ENCODE measurements at places on chromosomes 1 and 21.

GRCh38 chr1:41455479-41456332, 28.8 kb downstream of the EDN2 start:
- no peak for DNase-seq

DNA sequence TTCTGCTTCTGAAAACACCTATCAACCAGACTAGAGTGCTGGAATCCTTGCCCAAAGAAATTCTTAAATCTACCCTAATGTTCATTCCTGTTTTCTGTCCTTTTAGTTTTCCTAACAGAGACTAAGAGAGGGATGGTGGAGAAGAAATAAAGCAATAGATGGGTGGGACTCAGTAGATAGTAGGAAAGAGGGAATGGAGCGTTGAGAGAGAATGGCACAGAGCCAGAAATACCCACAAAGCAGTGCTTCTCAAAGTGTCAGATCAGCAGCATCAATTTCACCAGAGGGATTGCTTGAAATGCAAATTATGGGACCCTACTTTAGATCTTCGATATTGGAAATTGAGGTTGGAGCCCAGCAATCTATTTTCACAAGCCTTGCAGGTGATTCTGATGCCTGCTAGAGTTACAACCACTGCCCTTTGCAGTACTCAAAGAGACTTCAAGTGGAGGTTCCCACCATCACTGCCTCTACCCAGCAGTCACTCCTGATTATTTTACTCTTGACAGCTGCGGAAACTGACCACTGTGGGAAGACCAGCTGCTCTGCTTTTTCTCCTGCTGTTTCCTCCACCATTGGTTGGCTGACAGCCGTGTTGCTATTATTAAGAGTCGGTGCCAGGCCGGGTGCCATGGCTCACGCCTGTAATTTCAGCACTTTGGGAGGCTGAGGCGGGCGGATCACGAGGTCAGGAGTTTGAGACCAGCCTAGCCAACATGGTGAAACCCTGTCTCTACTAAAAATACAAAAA, 11.4 kb upstream of the PRPF3 start:
- DNase-seq = no peak

DNA sequence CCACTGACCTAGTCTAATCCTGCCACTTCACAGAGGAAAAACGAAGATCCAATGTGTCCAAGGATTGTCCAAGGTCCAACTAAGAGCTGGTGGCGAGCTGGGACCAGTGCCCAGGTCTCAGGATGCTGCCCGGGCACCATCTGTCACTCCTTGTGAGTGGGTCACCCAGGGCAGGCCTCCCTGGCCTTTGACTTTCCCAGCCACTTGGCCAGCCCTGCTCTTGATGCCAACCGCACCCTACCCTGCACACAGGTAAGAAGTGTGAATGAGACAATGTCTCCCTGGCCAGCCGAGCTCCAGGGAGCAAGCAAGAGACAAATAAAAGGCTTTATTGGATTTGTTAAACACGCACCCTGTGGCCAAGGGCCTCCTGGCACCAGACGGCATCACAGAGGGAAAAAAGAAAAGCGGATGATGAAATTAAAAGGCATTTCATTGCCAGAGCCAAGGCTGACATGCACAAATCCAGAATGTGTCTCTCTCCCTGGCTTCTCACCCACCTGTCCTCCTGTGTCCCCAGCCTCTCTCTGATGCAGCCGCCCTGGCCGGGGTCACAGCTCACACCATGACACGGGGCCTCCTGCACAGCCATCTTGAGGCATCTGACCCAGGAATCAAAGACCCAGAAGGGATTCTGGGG, 72.8 kb downstream of the CAMK2N1 start:
- no peak for DNase-seq

- no peak for DNase-seq
Measured at GRCh38 chr1:230861489-230861888, 6.8 kb downstream of the C1orf198 start.

- no peak for DNase-seq
Measured at GRCh38 chr1:223225061-223225460, 82.0 kb upstream of the TLR5 start.

GRCh38 chr1:61053712-61054600, 28.4 kb upstream of the NFIA start:
- DNase-seq = no peak

- DNase-seq = no peak
Measured at GRCh38 chr1:201032408-201032807, 8.9 kb upstream of the KIF21B start.

DNA sequence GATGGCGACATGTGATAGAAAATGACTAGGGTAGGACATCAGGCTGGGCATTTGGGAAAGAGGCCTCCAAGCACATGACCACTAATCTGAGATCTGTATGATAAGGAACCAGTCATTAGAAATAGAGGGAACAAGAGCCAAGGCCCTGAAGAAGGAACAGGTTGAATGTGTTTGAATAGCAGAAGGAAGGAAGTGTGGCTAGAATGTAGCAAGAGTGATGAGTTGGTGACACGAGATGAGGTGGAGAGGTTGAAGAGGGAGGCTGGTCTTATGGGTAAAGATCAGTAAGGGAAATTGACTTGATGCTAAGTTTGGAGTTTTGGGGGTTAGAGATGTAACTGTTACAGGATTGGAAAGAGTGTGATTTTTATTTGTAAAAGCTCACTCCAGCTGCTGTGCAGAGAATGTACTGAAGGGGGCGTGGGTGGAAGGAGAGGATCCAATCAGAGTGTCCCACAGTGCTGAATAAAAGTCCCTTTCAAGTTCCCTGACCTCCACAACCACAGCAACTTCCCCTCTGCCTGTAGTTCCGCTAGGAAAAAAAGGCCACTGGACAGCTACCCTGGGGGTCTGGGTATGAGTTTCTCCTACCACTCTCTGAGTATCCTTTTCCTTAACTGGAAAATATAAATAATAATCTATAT, 295.0 kb downstream of the OMA1 start:
- no peak for DNase-seq

GRCh38 chr21:44969931-44970755, 30.3 kb downstream of the SLX9 start:
- DNase-seq = no peak

DNA sequence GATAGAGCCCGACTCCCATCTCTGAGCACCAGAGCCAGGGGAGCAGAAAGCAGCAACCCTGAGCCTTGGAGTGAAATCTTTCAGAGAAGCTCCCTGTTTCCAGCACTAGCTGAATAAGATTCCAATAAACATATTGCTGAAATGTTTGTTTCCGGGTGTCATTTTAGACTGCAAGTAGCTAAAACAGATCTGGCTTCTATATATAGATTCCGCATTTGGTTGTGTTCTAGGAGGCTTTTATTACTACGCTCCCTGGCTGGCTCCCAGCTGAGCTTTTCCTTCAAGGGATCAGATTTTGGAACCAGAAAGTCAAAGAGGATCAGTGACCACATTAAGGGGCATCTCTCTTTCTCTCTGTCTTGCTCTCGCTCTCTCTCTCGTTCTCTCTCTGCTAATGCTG, 88.2 kb downstream of the PAPPA2 start:
- no peak for DNase-seq

- no peak for DNase-seq
Measured at GRCh38 chr1:234725177-234726132, 115.5 kb upstream of the IRF2BP2 start.

DNA sequence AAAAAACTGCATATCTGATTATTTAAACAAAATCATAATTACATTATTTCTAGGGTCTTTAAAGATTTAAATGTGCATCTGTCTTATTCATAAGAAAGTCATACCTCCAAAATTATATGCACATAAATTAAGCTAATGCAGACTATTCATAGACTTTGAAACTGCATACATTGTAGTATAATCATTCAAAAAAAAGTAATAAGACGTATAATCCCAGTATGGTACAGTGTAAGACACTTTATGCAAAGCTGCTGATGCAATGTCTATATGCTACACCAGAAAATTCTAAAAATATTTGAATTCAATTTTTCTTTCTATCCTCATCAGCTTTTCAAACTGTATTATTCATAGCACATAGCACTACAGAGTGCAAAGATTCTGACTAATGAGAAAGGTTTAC, 22.0 kb downstream of the BRINP3 start:
- DNase-seq = no peak

- no peak for DNase-seq
Measured at GRCh38 chr1:35509558-35509957, 47.6 kb downstream of the KIAA0319L start.

- no peak for DNase-seq
Measured at GRCh38 chr1:205256951-205257625, 29.3 kb downstream of the TMCC2 start.

GRCh38 chr1:78483903-78484302, 6.9 kb upstream of the PTGFR start:
- no peak for DNase-seq

- DNase-seq = no peak
Measured at GRCh38 chr1:10033359-10033845, 644 bp downstream of the UBE4B start.

GRCh38 chr1:12678350-12678749, 34.5 kb downstream of the AADACL4 start:
- no peak for DNase-seq

DNA sequence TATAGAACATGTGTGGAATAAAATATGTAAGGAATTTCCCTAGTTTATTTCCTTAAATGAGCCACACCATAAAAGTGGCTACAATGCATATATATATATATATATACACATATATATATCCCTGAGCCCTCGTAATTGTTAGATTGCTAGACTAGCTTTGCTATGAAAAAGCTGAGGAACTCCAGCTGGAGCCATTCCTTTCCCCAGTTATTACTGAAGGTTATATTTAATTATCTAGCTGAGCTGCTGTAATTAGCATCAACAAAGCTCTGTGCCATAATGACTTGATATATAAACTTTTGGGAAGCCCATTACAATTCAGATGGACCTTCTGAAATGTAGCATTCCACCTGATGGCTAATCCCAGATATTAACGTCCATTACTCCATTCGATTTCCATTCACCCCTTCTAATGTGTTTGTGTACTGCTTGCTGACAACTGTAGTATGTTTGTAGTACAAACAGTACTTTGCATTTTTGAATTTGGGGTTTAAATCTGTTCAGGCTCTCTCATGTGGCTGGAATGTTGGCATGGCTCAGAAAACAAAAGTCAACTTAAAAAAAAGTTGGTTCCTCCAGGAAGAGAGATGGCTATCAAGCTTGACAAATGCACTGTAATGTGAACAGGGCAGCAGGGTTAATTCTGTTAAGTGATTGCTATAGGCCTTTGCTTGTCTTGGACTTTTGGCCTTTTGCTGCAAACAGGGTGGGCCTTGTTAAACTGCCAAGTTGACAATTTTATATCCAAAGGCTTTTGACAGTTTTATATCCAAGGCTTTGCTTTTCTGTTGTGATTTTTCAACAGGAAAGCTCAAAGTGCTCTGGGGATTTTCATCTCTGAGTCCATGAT, 170.0 kb downstream of the LTN1 start:
- no peak for DNase-seq

GRCh38 chr1:27752360-27752759, 20.7 kb upstream of the STX12 start:
- DNase-seq = no peak

DNA sequence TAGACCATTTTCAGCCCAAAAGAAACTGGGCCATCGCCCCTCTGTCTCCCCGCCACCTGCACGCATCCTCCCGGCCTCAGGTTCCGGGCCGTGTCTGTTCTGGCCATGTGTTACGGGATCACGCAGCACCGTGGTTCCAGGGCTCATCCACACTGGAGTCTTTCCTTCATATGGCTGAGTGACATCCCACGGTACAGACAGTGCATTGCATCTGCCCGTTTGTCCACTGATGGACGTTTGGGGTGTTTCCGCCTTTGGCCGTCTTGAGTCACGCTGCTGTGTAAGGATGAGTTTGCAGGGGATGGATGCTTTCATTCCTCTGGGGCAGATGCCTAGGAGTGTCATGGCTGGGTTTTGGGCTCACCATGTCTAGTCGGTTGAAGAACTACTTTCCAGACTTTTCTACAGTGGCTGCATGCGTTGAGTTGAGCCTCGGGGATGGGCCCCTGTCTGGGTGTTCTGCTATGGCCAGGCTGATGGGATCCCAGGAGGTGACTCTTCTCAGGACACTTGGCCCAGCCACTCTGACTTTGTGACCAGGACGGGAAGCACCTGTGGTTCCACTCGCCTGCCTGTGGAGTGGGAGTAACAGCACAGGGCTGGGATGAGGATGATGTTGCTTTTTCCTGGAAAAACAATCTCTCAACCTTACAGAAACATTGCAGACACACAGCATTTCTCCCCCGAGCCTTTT, 16.8 kb downstream of the RRP1 start:
- no peak for DNase-seq

GRCh38 chr1:37177230-37177864, 143.0 kb upstream of the GRIK3 start:
- no peak for DNase-seq

GRCh38 chr1:16393570-16394521, 26.8 kb downstream of the SZRD1 start:
- no peak for DNase-seq

DNA sequence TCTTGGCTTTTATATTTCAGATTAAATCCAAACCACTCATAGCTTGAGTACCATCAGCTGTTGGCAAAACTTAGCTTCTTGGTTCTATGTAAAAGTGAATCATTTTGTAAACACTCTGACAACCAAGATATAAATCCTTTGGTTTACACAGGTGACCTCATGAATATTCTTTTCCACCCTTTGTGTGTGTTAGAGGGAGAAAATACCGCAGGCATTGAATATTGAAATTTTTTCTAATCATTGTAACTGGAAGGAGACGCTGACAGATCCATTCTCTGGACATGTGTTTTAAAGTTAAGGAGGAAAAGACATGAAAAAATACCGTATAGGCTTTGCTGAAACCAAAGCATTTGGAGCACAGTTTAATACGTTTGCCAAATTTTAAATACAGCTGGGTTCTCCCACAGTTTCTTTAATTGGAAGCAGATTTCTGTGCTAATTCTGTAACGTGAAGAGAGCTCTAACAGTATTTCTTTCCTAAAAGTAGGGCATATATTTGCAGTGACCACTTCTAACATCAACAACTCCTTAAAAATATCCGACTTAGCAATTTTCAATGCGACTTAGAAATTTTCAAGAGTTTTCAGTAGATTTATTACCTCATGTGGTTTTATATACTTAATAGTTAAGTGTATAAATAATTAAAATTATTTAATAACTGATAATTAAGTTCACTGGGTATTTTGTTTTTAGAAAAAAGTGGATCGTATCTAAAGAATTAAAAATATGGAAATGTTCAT, 388.2 kb downstream of the USP25 start:
- no peak for DNase-seq

DNA sequence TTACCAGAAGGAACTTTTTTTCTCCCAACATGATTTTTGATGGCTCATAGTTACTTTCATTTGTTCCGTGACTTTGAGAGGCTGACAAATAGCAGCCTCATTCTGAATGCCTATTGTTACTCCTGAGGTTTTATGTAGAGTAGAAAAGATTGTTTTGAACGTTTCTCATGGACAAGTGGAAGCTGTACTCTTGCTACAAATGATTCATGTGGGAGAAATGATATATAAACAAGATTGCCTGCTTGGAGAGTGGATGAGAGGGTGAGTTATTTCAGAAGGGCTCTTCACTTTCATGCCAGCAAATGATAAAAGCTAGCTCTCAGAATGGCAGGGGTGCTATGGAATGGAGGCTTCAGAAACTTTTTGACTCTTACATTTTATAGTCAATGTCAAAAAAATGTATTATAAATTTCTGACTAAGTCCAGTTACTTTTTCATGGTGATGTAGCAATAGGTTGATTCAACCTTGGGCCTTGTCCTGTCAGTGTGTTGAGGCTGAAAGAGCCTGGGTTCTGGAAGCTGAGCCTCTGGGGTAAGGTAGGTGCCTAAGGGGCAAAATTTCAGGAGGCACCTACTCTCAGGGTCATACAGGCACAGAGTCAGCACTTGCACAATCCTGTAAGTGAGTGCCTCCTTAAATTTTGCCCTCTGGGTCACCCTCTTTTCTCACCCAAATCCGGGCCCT, 19.4 kb downstream of the JUN start:
- DNase-seq = no peak
